ENCODE measurements at places on chromosomes 7 and 10. TPM values are rescaled to one million over a fixed set of nuclear protein-coding genes. Genes with fewer than 3 reads are reported as not detected.

DNA sequence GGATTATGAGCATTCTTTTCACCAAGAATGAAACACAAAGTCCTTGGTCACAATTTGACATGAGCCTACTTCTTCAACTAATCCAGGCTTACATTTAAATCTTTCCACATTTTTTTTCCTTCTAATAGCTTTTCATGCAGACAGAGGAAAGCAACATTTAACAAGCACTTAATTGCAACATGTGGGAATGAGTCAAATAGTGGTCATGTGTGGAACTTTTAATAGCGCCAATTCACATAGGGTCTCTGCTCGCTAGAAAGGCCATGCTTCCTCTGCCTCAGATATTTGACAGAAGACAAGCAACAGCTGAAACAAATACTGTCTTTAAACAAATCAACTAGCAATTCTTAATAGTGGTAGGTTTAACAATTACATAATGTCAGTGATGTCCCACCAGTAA is 285.9 kb upstream of the ETV1 start:
- DNase-seq: no peak

- peak; percentile 60 for DNase-seq
These were observed 248.9 kb downstream of the COBL start for GRCh38 chr7:51067757-51068156.

Gene DKK1
- total RNA-seq: not detected

Gene PLPP4
- not detected for total RNA-seq
